Suppressor macrophage treated with lipopolysaccharide for 4 hours (primary cell): ENCODE measurements at places on chromosomes 16 and 17.

GRCh38 chr17:29726715-29727252 lies 104.1 kb upstream of the CORO6 start:
- DNase-seq, result peak; percentile 65

- no peak for DNase-seq
These were observed 36.5 kb upstream of the TOB1 start for GRCh38 chr17:50902372-50903353.

- no peak for DNase-seq
These were observed 2.8 kb downstream of the WDR81 start for GRCh38 chr17:1727258-1727789.

- DNase-seq, result no peak
These were observed 1.6 kb downstream of the SPEM2 start for GRCh38 chr17:7426896-7427489.

GRCh38 chr17:67585077-67585602 lies 132.6 kb upstream of the NOL11 start:
- DNase-seq, result no peak

GRCh38 chr17:45357364-45357997 lies 40.7 kb upstream of the MAP3K14 start:
- DNase-seq, result peak; percentile 31
